Esophagus squamous epithelium (tissue), 5 donors: ENCODE measurements at places on chromosomes 4 and X. TPM values are rescaled to one million over a fixed set of nuclear protein-coding genes. Genes with fewer than 3 reads are reported as not detected.

DNA sequence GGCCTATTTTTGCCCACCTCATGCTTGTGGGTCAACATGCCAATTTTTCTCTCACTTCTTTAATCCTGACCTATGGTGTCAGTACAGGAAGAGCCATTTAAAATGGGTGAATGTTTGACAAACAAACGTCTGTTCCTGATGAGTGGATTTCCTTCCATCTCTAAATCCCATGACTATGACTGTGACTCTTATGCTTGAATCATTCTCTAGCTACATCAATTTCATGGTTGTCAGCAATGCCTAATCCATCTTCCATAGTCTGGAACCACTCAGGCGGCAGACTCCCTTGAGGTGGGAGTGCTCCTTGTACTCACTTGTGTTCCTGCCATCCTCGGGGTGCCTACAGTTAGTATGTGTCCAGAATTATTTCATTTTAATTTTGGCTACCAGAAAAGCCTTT, 194.9 kb upstream of the RPS6KA3 start:
- no peaks in the 10 kb centered on the region for H3K27me3 ChIP-seq
- H3K4me1 ChIP-seq, result no peaks in the 10 kb centered on the region
- DNase-seq, result no peak
- no peaks in the 10 kb centered on the region for H3K36me3 ChIP-seq
- H3K27ac ChIP-seq, result no peak overlapping the region
- no peak overlapping the region for H3K4me3 ChIP-seq

BEX1 gene
- not detected for total RNA-seq

- no peak overlapping the region for H3K27ac ChIP-seq
- no peak overlapping the region for H3K4me3 ChIP-seq
- no peaks in the 10 kb centered on the region for H3K36me3 ChIP-seq
- H3K27me3 ChIP-seq, result no peaks in the 10 kb centered on the region
These were observed 7.3 kb upstream of the BRWD3 start for GRCh38 chrX:80817002-80817401.

CACNA1F gene
- total RNA-seq, result not detected

MAGEA2B gene
- total RNA-seq, result not detected

GRCh38 chr4:147899512-147899911, 167.6 kb downstream of the ARHGAP10 start:
- peaks cover 10% of the 10 kb centered on the region for H3K4me1 ChIP-seq
- no peak for DNase-seq
- no peaks in the 10 kb centered on the region for H3K27me3 ChIP-seq
- no peak overlapping the region for H3K27ac ChIP-seq

BST1 gene
- total RNA-seq, result 0.97 TPM

- H3K27ac ChIP-seq, result no peak overlapping the region
- no peaks in the 10 kb centered on the region for H3K27me3 ChIP-seq
- DNase-seq, result no peak
- H3K4me3 ChIP-seq, result no peak overlapping the region
- H3K36me3 ChIP-seq, result peaks cover 22% of the 10 kb centered on the region
- H3K4me1 ChIP-seq, result no peaks in the 10 kb centered on the region
These were observed 143.1 kb downstream of the TBCK start for GRCh38 chr4:106172861-106173260.

DNA sequence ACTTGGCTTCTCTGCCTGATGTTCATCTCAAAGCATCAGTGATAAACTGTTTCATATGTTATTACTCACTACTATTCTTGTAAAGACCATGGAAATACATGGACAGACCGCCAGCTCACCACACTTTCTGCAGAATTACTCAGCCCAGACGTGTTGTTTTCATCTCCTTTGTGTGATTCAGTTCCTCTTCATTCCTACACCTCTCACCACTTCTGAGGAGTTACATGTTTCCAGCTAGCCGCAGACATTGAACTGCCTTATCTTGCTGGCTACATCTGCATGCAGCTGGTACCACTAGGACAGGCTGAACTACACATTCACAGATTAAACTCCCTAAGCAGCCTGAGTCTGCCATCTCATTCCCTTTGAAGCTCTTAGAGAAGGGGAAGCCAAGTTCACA, 443.2 kb upstream of the FGF16 start:
- no peak overlapping the region for H3K27ac ChIP-seq
- no peak overlapping the region for H3K4me3 ChIP-seq
- DNase-seq, result no peak
- no peaks in the 10 kb centered on the region for H3K4me1 ChIP-seq

- H3K27ac ChIP-seq, result no peak overlapping the region
- DNase-seq, result no peak
- H3K27me3 ChIP-seq, result no peaks in the 10 kb centered on the region
- no peaks in the 10 kb centered on the region for H3K4me1 ChIP-seq
These were observed 79.2 kb downstream of the TRIML1 start for GRCh38 chr4:188218392-188218791.

CYSLTR1 gene
- total RNA-seq, result 0.76 TPM

DMP1 gene
- not detected for total RNA-seq

AMOT gene
- 9.3 TPM for total RNA-seq

FOXO4 gene
- total RNA-seq, result 17.4 TPM

- H3K27me3 ChIP-seq, result no peaks in the 10 kb centered on the region
- no peaks in the 10 kb centered on the region for H3K36me3 ChIP-seq
- H3K27ac ChIP-seq, result no peak overlapping the region
- H3K4me3 ChIP-seq, result no peak overlapping the region
- no peak for DNase-seq
- H3K4me1 ChIP-seq, result no peaks in the 10 kb centered on the region
These were observed 96.2 kb upstream of the PABPC4L start for GRCh38 chr4:134297765-134298164.

ATP1B4 gene
- not detected for total RNA-seq

NLGN3 gene
- total RNA-seq, result 0.38 TPM

- H3K4me3 ChIP-seq, result no peak overlapping the region
- no peak overlapping the region for H3K27ac ChIP-seq
- no peaks in the 10 kb centered on the region for H3K36me3 ChIP-seq
- peaks cover 48% of the 10 kb centered on the region for H3K4me1 ChIP-seq
- DNase-seq, result no peak
These were observed 75.7 kb downstream of the ANXA3 start for GRCh38 chr4:78627046-78627965.

DNA sequence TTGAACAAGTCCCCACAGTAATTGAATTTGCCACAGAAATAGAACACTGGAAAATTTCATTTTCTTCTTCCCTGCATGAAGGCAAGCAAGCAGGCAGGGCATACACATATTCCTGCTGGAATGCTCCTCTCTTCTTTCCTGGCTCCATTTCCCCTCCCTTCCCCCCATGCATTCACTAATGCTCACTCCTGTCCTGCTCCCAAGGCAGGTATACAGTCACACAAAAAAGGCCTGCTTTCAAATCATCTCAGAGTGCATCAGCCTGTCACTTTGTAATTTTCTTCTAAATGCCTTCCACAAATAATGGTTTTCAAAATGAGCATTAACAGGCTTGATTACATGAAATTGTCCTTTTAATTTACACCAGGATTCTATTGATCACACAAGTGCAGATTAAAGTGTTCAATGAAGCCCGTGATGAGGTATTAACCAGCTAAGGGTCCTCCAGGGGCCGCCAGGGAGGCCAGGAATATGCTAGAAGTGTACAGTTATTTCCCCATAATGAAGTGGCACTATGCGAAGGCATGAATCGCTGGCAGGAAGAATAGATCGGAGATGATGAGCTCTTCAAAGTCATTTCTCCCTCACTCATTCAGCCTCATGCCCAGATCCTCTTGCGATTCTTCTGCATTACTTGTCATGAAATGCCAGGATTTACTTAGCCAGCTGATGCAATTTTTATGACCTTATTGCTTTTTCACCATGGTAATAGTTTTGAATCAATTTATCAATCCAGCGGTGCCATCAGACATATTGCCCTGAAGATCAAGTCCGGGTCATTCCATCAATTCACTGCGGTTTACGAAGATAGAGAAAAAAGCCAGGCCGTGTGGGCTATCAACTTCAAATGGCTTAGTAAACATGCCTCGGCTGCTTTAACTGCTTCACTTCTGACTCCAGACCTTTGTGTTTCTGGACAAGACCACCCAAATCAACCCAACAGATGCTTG, 243.5 kb downstream of the GPAT3 start:
- H3K4me1 ChIP-seq, result no peaks in the 10 kb centered on the region
- no peaks in the 10 kb centered on the region for H3K27me3 ChIP-seq
- H3K36me3 ChIP-seq, result no peaks in the 10 kb centered on the region
- DNase-seq, result no peak

HAUS3 gene
- 10.7 TPM for total RNA-seq

PORCN gene
- total RNA-seq, result 25.8 TPM

TNIP3 gene
- total RNA-seq, result 0.38 TPM

CABS1 gene
- total RNA-seq, result not detected

MAGEE1 gene
- 0.95 TPM for total RNA-seq

- H3K4me1 ChIP-seq, result no peaks in the 10 kb centered on the region
- no peaks in the 10 kb centered on the region for H3K27me3 ChIP-seq
- H3K4me3 ChIP-seq, result no peak overlapping the region
- H3K36me3 ChIP-seq, result no peaks in the 10 kb centered on the region
These were observed 8.1 kb downstream of the TCEAL3 start for GRCh38 chrX:103615781-103616371.

- no peak overlapping the region for H3K4me3 ChIP-seq
- H3K36me3 ChIP-seq, result no peaks in the 10 kb centered on the region
- H3K27ac ChIP-seq, result peak overlapping the region; percentile 76
- H3K27me3 ChIP-seq, result no peaks in the 10 kb centered on the region
- no peaks in the 10 kb centered on the region for H3K4me1 ChIP-seq
These were observed 56.1 kb downstream of the PLS3 start for GRCh38 chrX:115616943-115617563.

DNA sequence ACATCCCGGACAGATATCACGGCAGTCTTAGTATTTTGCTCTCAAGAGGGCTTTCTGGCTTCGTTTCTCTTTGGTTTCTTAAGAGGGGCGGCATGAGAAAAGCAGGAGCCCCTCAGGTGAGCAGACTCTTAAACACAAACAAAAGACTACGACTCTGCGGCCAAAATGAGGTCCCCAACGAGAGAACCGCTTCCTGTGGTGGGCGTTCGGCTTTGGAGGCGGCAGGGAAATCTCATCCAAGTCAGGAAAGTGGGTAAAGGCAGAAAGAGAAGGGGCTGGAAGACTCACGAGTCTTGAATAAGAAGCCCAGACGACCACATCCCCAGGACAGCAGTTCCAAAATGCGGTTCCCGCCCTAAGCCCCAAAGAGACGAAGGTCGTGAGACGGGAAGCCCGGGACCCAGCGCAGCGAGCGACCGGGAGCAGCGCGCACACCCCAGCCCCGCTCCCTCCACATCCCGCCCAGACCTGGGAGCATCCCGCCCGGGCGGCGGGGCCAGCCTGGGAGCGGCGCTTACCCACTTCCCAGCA, 409 bp downstream of the UGDH start:
- no peaks in the 10 kb centered on the region for H3K27me3 ChIP-seq
- H3K27ac ChIP-seq, result peak overlapping the region; percentile 96
- peaks cover 14% of the 10 kb centered on the region for H3K36me3 ChIP-seq
- no peak for DNase-seq

SYP gene
- 0.38 TPM for total RNA-seq

GRCh38 chr4:182293691-182294255, 50.6 kb downstream of the TENM3 start:
- no peak for DNase-seq
- H3K27me3 ChIP-seq, result no peaks in the 10 kb centered on the region
- H3K4me1 ChIP-seq, result no peaks in the 10 kb centered on the region
- no peak overlapping the region for H3K27ac ChIP-seq
- H3K4me3 ChIP-seq, result no peak overlapping the region
- H3K36me3 ChIP-seq, result no peaks in the 10 kb centered on the region

DNA sequence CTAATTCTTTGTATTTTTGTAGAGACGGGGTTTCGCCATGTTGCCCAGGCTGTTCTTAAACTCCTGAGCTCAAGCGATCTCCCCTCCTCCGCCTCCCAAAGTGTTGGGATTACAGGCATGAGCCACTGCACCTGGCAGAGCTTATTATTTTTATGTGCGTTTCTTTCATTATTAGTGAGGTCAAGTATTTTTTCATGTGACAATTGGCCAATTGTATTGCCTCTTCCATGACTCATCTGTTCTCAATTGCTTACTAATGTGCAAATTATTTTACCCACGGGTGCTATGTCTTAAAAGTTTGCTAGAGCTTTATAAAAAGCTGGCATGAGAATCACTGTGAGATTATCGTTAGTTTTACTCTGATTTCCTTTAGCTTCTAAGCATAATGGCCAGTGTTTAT, 13.0 kb upstream of the ARX start:
- H3K4me3 ChIP-seq, result no peak overlapping the region
- H3K4me1 ChIP-seq, result no peaks in the 10 kb centered on the region
- no peak for DNase-seq
- no peaks in the 10 kb centered on the region for H3K27me3 ChIP-seq

CETN2 gene
- total RNA-seq, result 17.2 TPM

GRCh38 chrX:13669246-13669737, 16.4 kb downstream of the TCEANC start:
- H3K27me3 ChIP-seq, result no peaks in the 10 kb centered on the region
- no peaks in the 10 kb centered on the region for H3K36me3 ChIP-seq
- H3K27ac ChIP-seq, result peak overlapping the region; percentile 76
- peaks cover 17% of the 10 kb centered on the region for H3K4me1 ChIP-seq
- no peak for DNase-seq
- H3K4me3 ChIP-seq, result no peak overlapping the region

GRCh38 chrX:12958461-12958860, 16.4 kb upstream of the TMSB4X start:
- H3K36me3 ChIP-seq, result no peaks in the 10 kb centered on the region
- DNase-seq, result no peak
- H3K27ac ChIP-seq, result peak overlapping the region; percentile 81
- H3K4me3 ChIP-seq, result no peak overlapping the region

DNA sequence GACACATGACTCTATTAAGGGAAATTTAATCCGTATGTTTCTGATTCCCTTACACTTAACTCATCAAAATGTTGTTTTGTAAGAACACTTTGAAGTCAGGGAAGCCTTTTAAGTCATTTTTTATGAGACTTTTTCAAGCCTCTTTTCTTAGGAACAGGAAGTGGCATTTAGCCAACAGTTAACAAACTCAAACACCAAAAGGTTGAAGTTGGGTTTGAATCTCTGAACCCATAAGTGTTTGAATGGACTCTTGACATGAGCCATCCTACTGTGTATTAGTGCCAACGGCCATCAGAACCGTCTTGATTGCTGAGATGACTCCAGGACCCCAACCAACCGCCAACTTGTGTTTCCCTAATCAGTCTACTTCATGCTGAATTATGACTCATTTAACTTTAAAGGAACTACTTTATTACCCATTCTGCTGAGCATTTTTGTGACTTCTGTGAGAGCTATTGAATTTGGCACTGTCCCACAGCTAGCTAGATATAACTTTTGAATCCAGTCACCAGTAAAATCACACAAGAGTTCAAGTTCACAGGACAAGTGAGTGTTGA, 209.1 kb upstream of the FAT1 start:
- DNase-seq, result no peak
- H3K36me3 ChIP-seq, result no peaks in the 10 kb centered on the region
- H3K27me3 ChIP-seq, result no peaks in the 10 kb centered on the region
- no peak overlapping the region for H3K4me3 ChIP-seq
- H3K27ac ChIP-seq, result no peak overlapping the region
- peaks cover 14% of the 10 kb centered on the region for H3K4me1 ChIP-seq

DNA sequence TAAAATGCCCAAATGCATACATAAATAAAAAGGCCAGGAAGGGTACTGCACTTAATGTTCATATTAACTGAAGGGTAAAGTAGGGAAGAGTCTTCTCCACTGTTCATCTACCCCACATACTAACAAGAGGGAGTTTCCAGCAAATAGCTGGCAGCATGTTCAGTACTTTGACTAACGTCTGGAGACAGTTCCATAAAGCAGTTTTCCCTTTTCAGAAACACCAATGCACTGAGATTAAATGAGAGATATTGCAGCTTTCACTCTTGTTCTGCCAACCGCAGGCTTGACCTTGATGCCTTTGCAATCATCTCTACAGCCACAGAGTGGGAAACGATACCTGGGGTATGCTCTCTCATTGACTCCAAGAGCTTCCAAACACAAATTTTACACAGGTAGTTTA, 2123.1 kb upstream of the TENM3 start:
- no peak for DNase-seq
- H3K4me3 ChIP-seq, result no peak overlapping the region
- no peak overlapping the region for H3K27ac ChIP-seq
- H3K36me3 ChIP-seq, result no peaks in the 10 kb centered on the region
- no peaks in the 10 kb centered on the region for H3K27me3 ChIP-seq
